ENCODE measurements at places on chromosomes 5 and 9.
A peak's percentile ranks its signal among the peaks of the same experiment; 100 is the strongest.

- DNase-seq: no peak
Observed at GRCh38 chr9:133261103-133261752, 13.8 kb downstream of the ABO start.

GRCh38 chr9:85738509-85738908, 3.2 kb downstream of the AGTPBP1 start:
- DNase-seq: no peak

- DNase-seq: no peak
Observed at GRCh38 chr5:107518190-107518589, 152.5 kb downstream of the EFNA5 start.

DNA sequence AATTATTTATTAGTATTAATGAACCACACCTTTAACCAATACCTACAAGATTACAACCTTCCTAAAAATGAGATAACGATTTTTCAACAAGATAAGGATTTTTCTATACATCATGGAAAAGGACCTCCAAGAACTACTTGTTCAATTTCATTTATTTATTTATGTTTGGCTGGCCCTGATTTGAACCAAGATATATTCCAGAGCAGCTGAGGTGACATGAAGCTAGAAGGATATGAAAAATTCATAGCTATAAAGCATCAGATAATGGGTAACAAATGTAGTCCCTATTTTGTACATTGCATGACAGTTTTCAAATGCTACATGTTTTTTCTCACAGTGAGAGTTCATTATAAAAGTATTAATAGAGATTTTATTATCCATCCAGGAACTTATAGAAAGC, 798.5 kb upstream of the ARRDC3 start:
- DNase-seq: no peak

DNA sequence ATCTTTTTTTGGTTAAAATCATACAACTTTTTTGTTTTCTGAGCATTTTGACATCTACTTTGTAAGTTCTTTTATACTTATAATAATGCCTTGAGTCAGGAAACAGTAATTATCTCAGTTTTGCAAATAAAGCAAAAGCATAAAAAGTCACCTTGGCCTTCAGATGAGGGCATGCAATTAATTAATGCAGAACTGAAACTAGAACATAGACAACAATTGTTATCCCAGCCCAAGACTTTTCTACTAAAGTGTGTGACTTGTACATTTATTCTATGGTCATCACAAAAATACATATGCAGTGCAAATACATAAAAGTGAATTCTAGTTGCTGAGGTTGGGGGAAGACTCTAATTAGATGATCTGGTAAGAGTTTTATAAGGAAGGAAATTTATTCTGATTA, 179.9 kb downstream of the ST8SIA4 start:
- DNase-seq: no peak

DNA sequence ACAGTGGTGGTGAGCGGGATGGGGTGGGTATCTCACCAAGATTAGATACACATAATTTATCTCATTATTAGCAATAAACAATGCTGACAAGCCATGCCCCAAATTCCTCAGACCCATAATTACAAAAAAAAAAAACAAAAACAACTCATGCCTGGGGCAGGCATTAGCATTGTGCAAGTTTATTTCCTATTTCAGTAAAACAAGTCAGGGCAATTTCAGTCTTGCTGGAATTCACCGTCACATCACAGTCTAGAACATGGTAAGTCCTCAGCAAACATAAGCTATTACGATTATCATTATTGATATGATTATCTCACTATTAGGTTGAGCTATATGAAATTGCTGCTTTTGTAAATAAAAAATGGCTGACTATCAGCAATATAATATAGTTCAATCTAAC, 57.5 kb upstream of the GNAQ start:
- no peak for DNase-seq

DNA sequence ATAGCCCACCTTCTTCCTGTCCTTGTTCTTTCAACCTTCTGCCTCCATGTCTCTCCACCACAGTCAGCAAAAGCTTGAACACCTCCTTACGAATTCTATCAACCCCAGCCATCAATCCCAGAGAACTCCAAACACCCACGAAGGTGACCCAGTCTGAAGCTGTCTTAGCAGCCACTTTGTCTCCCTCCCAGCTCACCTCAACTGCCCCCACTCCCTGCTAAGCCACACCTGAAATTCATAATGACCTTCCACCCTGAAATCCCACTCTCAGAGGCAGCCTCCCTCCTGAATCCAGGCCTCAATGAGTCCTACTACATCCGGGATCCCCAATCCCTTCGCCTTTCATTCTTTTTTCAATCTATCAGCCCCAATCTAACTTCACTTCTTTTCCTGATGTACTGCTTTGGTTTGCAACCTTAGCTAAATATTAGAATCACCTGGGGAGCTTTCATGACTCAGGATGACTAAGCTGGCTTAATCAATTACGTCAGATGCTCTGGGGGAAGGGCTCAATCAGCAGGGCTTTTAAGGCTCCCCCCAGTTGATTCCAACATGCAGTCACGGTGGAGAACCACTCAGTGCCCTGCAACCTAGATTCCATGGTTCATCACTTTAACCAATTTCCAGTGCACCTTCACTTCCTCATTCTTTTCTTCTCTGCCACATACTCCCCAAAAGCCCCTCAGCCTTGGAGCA, 32.2 kb downstream of the BHMT start:
- no peak for DNase-seq

- no peak for DNase-seq
Observed at GRCh38 chr5:14958188-14958587, 86.6 kb upstream of the ANKH start.

- DNase-seq: no peak
Observed at GRCh38 chr5:33688526-33688925, 203.3 kb downstream of the ADAMTS12 start.

DNA sequence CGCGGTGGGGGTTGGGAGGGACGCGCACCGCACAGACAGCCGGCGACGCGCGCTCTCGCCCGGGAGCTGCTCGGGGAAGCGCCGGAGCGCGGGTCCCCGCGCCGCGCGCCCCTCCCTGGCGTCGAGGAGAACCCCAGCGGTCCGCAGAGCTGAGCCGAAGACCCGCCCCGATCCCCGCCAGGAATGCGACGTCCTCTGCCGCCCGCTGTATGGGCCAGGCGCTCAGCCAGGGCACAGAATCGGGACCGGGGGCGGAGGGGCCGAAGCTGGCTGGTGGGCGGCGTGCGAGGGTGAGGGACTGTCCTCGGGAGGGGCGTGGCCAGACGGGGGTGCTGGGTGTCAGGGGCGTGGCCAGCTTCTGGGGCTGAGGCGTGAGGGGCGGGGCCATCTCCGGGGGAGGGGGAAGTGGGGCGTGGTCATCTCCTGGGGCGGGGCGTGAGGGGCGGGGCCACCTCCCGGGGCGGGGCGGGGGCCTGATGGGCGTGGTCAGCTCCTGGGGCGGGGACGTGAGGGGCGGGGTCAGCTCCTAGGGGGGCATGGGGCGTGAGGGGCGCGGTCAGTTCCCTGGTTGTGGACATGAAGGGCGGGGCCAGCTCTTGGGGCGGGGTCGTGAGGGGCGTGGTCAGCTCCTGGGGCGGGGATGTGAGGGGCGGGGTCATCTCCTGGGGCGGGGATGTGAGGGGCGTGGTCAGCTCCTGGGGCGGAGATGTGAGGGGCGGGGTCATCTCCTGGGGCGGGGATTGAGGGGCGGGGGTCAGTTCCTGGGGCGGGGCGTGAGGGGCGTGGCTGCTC, 965 bp downstream of the PTGDS start:
- peak; percentile 56 for DNase-seq

- DNase-seq: peak; percentile 7
Observed at GRCh38 chr5:144742361-144742760, 571.7 kb downstream of the KCTD16 start.

- DNase-seq: no peak
Observed at GRCh38 chr5:74073257-74073656, 447.3 kb downstream of the ARHGEF28 start.

- DNase-seq: no peak
Observed at GRCh38 chr9:132903574-132904492, 25.1 kb downstream of the SPACA9 start.

GRCh38 chr5:65562731-65563701, at the start of the genes CENPK and PPWD1:
CENPK (minus strand) TSS chr5:65563168; CDS start chr5:65554907, 8,261 bp downstream.
PPWD1 (plus strand) TSS chr5:65563296; CDS start chr5:65563311, 15 bp downstream.
- DNase-seq: peak; percentile 95

DNA sequence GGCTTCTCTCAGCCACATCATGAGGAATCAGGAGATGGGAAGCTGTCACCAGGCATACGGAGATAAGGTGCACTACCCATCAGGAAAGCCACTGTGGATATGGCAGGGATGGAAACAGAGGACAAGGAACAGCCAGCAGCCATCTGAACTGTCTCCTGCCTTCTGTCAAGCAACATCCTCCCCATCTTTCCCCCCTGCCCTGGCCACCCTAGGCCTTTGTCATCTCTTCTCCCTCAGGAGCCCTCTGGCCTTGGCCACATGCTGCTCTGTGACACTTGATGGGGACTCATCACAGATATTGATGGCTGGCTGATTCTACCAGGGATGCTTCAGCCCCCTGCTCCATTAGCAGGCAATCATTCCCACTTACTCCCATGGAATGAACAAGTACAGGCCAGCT, 21.1 kb upstream of the MEIKIN start:
- no peak for DNase-seq

- DNase-seq: no peak
Observed at GRCh38 chr5:108437425-108437824, 55.5 kb upstream of the FBXL17 start.

DNA sequence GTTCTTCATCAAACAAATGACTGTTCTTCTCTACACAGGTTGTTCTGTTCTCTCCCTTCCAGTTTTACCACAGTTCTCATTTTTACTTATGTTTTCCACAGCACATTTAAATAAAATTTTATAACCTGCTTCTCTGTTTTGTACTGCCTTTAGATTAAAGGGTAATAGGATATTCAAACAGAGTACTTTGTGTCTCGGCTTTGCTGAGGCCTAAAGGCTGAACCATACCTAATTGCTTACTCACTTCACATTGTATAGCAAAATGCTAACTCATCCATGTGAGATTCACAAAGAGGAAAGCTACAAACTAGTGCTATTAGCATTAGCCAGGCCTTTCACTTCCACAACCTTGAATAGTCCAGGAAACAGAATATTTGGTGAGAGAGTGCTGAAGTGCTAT, 200.3 kb downstream of the TRPM3 start:
- DNase-seq: no peak

GRCh38 chr9:100324594-100325200, 28.0 kb downstream of the TEX10 start:
- no peak for DNase-seq

DNA sequence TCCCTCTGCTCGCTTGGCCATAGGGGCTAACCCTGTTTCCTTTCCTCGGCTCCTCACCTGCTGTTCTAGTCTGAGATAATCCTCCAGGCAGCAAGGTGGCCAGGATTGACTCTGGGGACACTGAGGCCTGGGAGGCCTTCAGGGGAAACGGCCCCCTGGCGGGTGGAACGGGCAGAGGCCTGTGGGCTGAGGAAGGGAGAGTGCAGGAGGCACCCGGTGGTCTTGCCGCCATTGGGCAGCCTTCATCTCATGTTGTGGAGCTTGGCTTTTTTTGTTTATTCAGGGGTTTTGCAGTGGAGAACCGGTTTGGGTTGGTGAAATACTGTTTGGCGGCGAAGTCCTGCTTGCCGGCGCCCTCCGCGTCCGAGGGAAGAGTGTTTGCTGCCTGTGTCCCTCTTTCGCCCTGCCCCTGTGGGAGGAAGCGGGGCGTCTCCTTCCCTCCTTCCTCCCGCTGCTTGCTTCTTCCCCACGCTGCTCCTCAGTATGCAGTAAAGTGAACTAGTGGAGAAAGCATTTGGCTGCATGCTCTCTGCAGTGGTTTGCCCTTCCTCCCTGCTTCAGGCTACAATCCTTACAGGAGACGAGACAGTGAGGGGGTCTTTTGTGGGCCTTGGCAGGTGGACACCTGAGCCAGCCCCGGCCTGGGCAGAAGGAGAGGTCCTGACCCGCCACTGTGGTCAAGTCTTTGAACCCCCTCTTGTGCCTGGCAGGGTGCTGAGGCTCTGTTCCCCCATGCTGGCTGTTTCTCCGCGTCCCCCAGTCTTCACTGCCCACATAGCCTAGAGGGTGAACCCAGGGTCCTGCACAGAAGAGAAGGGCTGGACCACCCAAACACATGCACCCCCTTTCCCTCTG, 30.8 kb upstream of the PRDM12 start:
- no peak for DNase-seq

DNA sequence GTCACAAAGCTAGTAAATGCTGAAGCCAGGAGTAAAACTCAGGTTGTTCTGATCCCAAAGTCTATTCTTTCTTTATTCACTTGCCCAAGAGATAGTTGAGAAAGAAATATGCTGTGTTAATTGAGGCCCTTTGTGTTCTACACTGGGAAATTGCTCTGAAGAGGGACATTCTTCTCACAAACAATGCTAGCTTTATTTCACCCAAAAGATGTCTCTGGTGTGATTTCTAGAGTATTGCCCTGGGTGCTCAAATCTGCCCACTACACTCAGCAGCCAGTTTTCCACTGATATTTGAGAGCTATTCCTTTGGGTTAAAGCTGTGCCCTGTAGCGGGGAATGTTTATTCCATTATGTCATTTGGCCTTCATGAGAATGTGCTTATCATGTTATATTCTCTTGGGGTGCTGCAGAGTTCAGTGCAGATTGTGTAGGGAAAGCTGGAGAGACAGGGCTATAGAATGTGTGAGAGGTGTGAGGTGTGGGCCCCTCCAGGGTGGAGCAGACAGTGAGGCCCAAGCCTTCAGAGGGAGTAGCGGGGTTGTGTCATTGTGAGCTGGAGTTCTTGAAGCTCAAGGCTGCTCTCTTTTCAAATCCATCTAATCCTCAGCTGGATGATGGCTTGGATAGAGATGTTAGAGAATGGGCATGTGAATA, 21.0 kb upstream of the C5orf63 start:
- no peak for DNase-seq

- DNase-seq: peak; percentile 92
Observed at GRCh38 chr5:100676817-100677631, 141.8 kb downstream of the FAM174A start.

DNA sequence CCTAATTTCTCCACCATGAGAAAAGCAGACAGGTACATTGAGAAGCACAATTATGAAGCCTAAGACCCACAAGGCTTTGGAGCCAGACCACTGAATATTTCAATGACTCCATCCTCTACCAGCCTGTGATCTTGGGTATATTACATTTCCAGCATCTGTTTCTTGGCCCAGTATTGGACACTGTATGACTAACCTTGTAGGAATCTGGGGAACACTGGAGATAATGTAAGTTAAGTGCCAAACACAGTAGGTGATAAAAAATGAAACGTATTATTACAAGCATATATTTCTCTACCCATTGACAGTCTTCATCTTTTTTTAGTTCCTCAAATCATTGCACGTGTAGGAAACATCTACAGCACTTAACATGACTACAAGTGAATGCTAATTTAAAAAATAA, 28.6 kb upstream of the FEM1C start:
- no peak for DNase-seq

GRCh38 chr9:92668746-92669526, 995 bp downstream of the IPPK start:
- DNase-seq: no peak

DNA sequence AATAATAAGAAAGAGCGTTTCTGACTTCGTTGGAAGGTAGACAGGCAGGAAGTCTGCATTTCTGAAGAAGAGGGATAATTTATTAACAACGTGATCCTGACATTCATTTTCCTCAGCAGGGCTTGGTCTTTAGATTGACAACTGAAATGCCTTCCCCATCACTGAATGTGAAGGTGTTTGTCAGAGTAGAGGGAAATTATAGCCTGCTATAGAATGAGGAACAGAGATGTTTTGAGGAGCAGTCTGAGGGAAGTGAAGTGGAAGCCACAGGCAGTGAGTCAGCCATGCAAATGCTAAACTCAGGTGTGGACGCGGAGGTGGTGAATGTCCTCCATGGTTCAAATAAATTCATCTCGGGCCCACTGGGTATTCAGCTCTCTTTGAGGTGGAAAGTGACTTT, 30.5 kb downstream of the C7 start:
- DNase-seq: no peak
